Activated CD4-positive, CD25-positive, alpha-beta regulatory T cell (primary cell): ENCODE measurements at places on chromosomes 11 and 22.
A peak's percentile ranks its signal among the peaks of the same experiment; 100 is the strongest.

- DNase-seq: no peak
These were observed 156.4 kb upstream of the PITPNB start for GRCh38 chr22:28075358-28075981.

DNA sequence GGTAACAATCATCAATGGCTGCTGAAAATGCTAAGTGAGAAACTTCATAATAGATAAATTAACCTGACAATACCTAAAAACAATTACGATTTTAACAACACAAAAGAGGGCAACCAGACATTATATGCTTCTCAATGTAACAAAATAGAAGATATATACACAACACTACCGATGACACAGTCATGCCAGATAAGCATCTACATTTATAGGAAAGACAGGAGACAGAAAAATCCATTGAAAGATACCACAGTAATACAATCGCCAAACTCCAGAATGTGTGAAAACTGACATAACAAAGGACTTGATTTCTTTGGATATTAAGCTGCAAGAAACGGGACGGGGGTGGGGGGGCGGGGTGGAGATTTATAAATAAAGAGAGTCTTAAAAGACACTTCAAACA lies 28.3 kb downstream of the USP28 start:
- no peak for DNase-seq

DNA sequence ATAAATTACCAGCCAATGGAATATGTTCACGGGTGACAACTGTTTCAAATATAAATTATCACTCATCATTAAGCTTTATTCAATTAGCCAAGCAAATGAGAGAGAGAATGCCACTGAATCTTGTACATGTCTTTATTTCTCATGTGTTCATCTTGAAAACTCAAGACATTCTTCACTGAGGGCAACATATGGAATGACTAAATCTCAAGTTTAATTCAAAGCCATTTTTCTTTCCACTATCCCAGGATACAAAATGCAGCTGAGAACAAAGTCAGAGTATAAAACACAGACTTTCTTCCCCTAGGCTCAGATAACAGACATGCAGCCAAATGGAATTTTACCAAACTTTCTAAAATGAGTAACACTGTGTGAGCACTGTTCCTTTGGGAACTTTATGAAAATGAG lies 12.1 kb upstream of the BBOX1 start:
- no peak for DNase-seq

DNA sequence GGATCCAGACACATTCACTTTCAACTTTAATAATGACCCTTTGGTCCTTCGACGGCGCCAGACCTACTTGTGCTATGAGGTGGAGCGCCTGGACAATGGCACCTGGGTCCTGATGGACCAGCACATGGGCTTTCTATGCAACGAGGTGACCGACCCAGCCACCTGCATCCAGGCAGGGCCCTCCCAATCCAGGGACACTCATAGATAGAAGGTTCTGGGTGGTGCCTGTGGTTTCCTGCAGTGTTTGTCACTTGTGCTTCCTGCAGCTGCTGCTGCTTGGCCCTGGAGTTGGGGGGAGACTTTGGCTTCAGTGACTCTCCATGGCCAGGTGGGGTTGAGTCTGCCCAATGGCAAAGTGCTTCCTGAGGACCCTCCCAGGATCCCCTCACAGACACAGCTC lies 7.3 kb downstream of the APOBEC3B start:
- no peak for DNase-seq

DNA sequence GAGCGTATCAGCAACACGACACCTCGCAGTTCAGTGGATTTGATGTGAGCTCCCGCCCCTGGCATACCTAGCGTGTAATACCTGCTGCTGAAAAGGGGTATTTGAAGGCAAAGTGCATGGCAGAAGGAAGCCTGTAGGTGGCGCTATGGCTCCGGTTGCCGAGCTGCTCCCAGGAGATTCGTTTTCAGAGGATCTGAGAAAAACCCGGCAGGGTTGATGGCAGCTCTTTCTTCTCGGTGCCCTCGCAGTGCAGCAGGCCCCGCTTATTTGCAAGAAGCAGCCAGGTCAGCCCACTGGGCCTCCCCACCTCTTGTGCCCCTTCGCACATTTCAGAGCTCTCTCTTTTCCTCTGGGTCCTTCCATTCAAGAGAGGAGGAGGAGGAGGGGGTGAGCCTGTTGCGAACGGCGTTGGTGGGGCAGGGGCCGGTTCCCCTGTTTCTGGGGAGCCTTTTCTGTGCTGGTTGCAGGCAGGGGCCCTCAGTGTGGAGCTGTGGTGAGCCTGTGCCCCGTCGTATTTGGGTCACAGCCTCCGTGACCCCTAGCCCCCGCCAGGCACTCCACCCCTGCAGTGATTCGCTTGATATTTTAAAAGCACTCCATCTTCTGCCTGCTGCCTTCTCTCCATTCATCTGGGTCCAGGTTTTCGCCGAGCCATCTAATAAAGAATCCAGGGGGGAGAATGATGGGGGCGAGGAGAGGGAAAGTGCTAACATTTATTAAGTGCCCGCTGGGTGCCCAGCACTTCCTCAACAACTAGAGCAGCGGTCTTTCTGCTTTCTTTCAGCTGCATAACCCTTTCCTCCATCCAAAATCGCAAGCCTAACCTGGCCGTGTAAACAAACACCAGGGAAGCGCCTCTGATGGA lies 85.3 kb upstream of the SYT13 start:
- DNase-seq: peak; percentile 15

DNA sequence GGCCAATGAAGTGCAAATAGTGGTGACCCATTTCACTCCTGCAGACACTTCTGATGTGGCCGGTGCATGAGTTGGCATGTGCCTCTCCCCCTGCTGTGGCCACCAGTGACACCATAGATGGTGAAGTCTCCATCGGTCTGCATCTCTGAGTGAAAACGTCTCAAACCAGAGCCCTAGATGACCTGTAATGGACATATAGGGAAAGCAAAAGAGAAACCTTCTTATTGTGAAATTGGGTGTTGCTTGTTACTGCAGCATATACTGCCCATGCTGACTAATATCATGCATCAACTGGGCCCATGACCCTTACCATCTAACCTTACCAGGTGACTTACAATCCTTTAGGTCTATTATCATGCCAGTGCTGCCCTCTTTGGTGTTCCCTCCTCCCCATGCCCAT lies 11.7 kb upstream of the VPS37C start:
- no peak for DNase-seq

- DNase-seq: no peak
These were observed 663 bp downstream of the MRGPRG start for GRCh38 chr11:3217818-3218482.

DNA sequence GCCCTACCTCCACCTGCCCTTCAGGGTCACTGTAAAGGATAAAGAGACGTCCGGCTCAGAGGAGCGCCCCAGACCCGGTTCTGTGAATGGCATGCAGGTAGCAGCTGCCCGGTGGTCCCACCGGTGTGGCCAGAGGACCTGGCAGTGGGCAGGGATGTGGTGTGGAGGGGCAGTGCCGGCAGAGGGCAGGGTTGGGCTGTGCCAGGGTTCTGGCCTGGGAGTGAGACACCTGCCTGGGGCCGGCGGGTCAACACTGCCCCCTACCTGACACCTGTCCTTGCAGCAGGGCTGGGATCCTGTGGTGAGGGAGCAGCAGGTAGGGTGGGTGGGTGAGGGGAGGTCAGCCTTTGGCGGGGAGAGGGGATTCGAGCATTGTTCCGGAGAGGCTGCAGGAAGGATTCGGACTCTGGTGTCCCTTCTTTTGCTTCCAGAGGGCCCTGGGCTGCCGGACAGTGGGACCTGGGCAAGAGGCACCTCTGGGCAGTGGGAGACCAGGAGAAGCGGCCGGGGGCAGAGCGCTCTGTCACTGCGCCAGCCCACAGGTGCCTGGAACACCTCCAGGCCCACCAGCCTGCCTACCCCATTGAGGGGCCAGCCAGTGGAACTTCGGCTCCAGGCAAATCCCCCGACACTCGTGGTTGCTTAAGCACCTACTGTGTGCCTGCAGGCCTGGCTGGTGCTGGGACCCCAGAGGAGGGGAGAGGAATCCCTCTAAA lies 1.6 kb upstream of the PHLDA2 start:
- DNase-seq: peak; percentile 33

- DNase-seq: no peak
These were observed 2.5 kb downstream of the TSSC4 start for GRCh38 chr11:2402890-2403645.

- DNase-seq: no peak
These were observed 244.5 kb upstream of the POU2AF2 start for GRCh38 chr11:111001081-111001430.

GRCh38 chr11:59680287-59681154 lies 11.7 kb upstream of the PATL1 start:
- peak; percentile 9 for DNase-seq

DNA sequence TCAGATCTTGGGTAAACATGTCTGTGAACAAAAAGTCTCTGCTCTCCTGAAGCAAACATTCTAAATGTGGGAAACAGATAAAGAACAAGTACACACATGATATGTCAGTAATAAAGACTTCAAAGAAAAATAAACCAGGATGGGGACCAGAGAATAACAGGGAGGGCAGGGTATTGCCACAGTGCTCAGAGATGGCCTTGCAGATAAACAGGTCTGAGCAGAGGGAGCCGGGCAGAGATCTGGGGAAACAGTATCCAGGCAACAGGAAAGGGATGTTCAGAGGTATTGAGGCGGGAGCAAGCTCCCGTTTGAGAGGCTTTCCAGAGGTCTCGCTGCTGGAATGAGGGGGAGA lies 2.9 kb downstream of the CCDC86 start:
- DNase-seq: no peak

GRCh38 chr22:32329202-32329645 lies 28.4 kb upstream of the RFPL3 start:
- no peak for DNase-seq

GRCh38 chr11:67050139-67050538 lies 6.5 kb upstream of the RHOD start:
- no peak for DNase-seq

GRCh38 chr11:95092549-95093324 lies 3.1 kb downstream of the ENDOD1 start:
- no peak for DNase-seq

DNA sequence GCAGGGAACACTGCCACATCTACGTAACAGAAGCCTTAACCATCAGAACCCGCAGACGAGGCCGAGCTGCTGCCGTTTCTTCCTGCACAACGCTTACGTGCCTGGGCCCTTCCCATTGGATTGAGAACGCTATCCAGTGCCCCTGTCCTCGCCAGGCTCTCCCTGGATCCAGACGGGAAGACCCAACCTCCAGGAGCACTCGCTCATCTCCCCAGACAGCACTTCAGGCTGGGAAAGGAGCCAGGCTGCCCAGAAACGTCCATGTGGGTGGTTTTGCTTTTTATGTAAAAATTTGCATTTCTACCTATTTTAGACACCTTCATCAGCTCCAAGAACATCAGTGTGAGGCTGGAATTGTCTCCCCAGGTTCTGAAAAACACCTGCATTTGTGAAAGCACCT lies 7.3 kb upstream of the CRYBB3 start:
- no peak for DNase-seq

DNA sequence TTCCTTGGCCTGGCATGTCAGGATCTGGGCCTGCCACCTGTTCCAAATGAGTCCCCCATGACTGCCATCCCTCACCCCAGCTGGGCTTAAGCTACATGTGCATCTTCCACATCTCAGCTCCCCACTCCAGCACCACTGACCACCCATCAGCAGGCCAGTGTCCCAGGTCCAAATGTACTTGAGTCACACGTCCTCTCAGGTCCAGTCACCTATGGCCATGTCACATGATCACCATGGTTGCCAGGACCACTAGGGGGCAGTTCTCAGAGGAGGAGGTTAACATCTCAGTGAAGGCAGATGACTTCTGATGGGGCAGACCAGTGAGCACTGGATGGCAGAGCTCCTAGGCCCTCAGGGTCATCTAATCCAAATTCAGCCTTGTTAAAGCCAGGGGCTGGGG lies 41.9 kb upstream of the WNT11 start:
- DNase-seq: no peak

- no peak for DNase-seq
These were observed 50.5 kb downstream of the BTG4 start for GRCh38 chr11:111461460-111462235.

DNA sequence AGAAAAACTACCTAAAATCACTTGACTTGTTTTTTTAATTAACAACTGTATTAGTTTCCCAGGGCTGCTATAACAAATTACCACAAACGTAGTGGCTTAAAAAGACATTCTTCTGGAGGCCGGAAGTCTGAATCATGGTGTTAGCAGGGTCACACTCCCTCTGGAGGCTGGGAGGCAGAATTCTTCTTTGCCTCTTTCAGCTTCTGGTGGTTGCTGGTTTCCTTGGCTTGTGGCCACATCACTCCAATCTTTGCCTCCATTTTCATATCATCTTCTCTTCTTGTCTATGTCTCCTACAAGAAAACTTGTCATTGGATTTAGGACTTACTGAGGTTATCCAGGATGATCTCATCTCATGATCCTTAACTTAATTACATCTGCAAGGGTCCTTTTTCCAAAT lies 7.4 kb upstream of the INCENP start:
- no peak for DNase-seq

DNA sequence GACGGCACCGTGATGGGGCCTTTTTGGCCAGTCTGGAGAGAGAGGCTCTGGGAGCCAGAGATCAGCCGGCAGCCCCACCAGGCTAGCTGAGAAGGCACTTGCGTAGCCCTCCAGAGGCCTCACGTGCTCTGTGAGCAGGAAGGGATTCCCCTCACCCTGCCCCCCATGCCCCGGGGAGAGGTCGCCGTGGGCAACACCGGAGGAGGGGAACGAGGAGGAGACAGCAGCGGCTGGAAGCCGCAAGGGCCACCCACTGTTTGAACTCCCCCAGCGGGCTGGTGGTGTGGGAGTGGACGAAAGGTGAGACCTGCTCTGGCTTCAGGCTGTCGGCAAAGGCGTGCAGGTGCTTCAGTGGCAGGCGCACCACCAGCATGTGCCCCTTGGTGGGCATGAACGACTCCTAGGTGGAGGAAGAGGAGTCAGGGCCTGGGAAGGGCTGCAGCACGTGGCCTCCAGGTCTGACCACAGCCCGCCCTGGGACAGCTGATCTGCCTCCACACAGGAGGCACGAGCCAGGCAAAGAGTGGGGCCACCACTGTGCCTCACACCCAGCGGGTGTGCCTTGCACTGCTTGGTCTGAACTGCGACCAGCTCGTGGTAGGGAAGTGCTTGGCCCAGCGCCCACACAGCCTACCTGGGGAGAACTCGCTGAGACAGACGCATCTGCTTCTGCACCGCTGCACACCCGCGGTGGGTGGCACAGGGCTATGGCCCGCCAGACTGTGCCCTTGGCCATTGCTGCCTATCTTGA lies 99.9 kb downstream of the MED15 start:
- no peak for DNase-seq

GRCh38 chr11:100105982-100106358 lies 581.1 kb upstream of the ARHGAP42 start:
- no peak for DNase-seq

GRCh38 chr11:61752117-61752924 lies at the start of gene MYRF:
TSS of gene MYRF (plus strand) at chr11:61752636. CDS start at chr11:61752745, 109 bp downstream.
- peak; percentile 15 for DNase-seq

GRCh38 chr11:35554491-35555437 lies 29.3 kb upstream of the PAMR1 start:
- DNase-seq: no peak
